ENCODE measurements at places on chromosomes 1 and 21.

DNA sequence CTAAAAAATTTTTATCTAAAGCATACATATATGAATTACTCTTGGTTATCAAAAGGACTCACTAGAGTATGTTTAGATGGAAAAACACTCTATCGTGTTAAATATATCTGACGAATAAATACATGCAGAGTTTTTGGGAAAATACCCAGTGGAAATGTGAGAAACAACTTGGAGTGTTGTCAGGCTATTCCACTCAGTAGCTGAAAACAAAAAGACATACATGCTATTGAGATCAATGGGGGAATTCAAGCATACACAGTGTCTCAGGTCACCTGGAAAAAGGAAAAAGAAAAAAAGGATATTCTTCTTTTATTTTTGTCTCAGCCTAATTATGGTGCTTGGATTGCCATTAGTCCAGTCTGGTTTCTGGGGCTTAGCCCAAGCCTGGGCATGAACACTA lies 247.0 kb upstream of the LYPLAL1 start:
- no peak for DNase-seq

DNA sequence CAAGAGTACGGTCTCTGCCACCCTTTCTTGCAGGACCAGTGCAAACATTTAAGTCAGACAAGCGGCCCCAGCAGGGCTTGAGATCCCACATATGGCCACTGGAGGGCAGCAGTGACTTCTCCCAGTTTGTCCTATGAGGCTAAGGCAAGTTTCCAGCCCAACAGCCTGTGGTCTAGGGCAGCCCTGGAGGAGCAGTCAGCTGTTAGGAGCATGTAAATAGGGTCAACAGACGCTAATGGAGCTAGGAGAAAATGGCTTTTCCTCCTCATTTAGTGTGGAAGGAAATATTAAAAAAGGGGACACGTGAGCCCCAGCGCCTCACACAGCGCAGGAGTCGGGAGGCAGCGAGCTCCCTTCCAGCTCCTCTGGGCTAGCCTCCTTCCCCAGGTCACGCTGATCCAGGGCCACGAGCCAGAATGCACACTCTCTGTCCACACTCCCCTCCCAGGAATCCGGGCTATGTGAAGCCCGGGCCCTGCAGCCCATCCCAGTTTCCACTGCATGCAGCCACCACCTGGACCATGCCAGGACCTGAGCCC lies 95.6 kb downstream of the LAMC2 start:
- DNase-seq: peak; percentile 60

- DNase-seq: no peak
Measured at GRCh38 chr1:6414443-6414844, 5.3 kb downstream of the HES2 start.

- DNase-seq: no peak
Measured at GRCh38 chr1:117556341-117556740, 49.5 kb upstream of the TENT5C start.

DNA sequence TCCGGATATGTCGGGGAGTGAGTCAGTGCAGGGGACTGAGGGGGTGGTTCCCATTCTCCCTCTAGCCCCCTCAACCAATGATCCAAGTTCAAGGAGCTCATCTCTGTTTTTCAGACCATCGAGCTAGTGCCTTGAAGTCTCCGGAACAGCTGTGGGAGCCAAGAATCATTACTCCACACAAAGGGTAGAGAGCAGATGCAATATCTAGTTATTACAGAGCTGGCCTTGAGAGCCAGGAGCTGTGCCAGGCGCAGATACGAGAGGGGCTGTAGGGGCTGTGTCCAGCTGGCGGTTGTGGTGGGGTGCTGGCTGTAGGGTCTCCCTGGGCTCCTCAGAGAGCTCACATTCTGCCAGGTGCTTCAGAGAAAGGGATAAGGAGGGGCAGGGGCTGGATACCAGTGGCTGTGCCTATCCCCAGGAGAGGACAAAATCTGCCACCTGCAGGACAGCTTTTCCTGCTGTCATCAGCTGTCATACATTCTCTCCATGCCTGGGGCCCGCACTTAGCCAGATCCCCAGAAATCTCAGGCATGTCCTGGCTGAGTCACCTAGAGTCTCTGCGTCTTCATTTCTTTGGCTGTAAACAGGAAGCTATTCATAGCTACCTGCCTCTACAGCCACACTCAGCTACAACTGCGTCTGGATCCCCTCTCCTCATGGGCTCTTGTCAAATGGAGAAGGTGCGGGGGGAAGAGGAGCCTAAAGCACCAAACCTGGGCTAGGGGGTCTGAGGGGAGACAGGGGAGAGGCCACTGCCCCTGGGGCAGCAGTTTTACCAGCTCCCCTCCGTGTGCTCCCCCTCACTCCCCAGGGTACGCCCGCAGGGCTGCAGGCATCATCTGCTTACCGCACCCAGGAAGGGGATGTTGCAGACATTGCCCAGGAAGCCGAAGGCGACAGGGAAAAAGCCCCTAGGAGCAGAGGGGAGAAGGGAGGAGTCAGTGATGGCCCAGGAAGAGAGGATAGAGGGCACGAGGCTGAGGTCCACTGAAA lies 2.4 kb upstream of the KISS1 start:
- DNase-seq: no peak

Data from activated CD4-positive, CD25-positive, alpha-beta regulatory T cell (primary cell).